Right ventricle myocardium superior (tissue), 1 donor: ENCODE measurements at places on chromosomes 7 and 10. TPM values are rescaled to one million over a fixed set of nuclear protein-coding genes. Genes with fewer than 3 reads are reported as not detected.

DPP6 gene
- 0.19 TPM for total RNA-seq

OGDHL gene
- 1.8 TPM for total RNA-seq

TMEM213 gene
- total RNA-seq: not detected

PAPOLB gene
- total RNA-seq: 0.05 TPM

NPFFR1 gene
- total RNA-seq: 0.03 TPM

ELFN1 gene
- 10.8 TPM for total RNA-seq

LRGUK gene
- 0.16 TPM for total RNA-seq

NUTM2E gene
- not detected for total RNA-seq

PSTK gene
- total RNA-seq: 2.9 TPM

HGF gene
- total RNA-seq: 1.6 TPM

FAM200A gene
- total RNA-seq: 6.5 TPM

SPDYE16 gene
- not detected for total RNA-seq

GRID1 gene
- total RNA-seq: 1.1 TPM

UCMA gene
- not detected for total RNA-seq
